Bone marrow (tissue), 2 donors: ENCODE measurements at places on chromosomes 5 and 9.

DNA sequence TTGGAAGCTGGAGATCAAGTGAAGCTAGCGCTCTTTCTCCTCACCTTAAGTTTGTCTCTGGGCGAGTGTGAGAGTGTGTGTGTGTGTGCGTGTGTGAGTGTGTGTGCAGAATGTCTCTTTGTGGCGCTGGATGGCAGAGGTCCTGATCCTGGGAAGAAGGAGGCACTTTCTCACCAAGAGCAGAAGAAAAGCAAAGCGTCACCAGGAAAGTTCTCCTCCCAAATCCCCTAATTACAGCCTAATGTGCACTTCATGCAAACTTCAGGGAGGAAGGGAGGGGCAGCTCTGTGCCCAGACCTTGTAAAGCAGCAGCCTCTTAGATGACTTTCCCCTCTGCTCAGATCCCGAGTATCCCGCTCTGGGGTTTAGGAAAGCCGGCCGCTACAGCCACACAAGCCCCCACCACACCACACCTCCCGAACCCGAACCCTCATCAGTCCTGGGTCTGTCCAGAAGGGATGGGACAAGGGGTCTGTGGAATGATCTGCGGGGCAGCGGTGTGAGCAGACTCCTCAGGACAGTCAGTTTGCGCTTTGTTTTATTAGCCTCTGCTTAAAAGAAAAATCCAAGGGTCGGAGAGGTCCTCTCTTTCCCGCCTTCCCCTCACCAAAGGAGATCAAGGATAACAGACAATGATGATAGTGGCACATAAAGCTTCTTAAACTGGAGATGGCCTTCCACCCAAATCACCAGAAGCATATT lies at the start of gene HAPLN1:
TSS of gene HAPLN1 (minus strand) at position 20 of the 702 bp plus-strand sequence. CDS start 47,332 bp downstream, outside the sequence.
- DNase-seq = no peak

DNA sequence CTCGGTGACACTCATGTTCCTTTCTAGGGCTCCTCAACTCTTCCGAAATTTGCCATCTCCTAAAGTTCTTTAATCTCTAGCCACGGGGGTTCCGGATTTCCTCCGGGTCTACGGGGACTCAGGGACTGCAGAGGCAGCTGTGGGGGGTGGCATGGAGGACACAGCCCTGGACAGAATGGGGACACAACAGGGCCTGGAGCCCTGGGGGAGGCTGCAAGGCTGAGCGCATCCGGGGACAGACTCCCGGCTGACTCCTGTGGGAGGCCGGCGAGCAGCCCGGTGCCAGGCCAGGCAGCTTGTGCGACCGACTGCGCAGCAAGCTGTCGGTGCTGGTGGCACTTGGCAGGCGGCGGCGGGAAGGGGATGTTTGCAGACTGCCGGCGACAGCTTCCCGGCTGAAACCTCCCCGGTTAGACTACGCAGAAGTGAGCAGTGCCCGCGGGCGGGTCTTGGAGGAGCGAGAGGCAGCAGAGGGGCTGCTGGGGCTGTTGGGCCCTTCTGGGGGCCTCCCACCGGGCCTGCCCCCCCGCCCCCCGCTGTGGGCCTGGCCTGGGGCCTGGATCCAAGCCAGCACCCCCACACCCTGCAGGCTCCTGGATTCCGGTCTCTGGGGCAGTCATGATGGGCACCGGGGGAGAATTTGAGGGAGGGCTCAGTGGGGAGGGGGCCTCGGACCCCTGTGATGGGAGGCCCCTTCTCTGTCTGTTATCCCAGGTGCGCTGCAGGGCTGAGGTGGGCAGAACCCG lies 28.7 kb upstream of the UBAC1 start:
- DNase-seq = no peak

DNA sequence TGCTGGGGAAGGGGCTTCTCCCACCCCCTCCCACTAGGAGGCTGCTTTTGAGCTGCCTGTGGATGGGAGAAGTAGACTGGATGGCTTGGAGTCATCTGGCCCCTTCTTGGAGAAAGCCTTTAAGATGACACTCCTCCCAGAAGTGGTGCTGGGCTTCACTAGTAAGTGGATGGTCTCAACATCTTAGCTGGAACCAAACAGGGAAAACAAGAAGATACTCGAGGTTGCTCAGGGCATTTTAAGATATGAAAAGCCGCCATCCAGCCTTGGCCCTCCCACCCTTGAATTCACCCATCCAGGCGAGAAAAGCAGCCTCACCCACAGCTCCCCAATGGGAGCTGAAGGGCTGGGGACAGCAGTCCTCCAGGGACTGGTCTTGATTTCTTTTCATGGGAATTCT lies 7.8 kb upstream of the SMIM32 start:
- DNase-seq = no peak

GRCh38 chr9:105216440-105217178 lies 27.8 kb upstream of the SLC44A1 start:
- no peak for DNase-seq

- DNase-seq = no peak
Observed at GRCh38 chr5:25544652-25545249, 900.0 kb upstream of the CDH10 start.

DNA sequence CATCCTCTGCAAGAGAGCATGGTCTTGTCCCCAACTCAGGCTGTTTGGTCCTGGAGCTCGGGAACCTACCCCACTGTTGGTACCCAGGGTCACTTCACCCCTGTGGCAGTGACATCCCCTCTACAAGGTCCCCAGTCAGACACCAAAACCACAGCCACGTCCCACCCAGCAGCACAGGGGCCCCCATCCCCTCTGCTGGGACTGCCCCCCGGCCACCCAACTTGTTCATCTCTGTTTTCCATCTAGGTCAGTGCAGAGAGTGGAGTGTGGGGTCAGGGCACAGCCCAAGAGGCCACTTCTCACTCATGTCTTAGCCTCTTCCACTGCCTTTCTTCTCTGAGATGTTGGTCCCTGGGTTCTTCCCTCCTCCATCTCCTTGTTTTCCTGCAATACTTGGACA lies 233.9 kb upstream of the NFIL3 start:
- no peak for DNase-seq

DNA sequence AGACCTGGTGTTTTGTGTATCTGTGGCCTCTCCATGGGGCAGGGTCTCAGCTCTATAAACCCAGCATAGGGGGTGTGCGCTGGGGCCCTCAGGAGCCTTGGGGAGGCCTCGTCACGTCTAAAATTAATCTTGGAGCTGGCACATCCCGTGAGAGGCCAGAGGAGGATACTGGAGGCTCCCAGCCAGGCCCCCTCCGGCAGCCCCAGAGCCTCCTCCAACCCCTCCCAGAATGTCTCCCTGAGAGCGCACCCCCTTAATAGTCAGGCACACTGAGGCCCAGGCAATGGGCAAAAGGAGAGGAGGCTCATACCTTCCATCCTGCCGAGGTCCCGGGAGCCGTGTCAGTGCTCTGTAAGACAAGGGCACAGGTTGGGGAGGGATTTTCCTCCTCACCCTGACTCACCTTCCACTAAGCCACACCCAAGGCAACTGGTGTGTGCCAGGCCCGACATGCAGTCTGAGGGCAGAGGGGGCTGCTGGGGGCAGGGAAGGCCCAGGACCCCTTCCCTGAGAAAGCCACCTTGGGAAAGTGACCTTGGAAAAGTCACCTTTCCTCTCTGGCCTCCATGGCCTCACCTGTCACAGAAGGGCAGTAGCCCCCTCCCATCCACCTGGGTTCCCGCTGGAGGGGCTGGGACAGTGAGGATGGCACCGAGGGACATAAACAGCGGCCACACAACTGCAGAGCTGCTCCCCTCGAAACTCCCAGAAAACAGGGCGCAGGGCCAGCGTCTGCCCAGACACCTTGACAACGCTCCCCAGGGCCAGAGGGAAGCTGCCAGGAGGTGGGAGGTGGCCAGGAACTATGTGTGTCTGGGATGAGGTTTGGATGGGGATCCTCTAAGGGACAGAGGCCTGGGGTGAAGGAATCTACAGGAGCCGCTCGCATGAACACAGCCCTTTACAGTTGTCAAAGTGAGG lies 2.9 kb downstream of the AK1 start:
- no peak for DNase-seq

- no peak for DNase-seq
Observed at GRCh38 chr5:146510559-146511125, 5.3 kb downstream of the GPR151 start.

GRCh38 chr5:23026252-23027170 lies 173.4 kb upstream of the CDH12 start:
- DNase-seq = no peak

DNA sequence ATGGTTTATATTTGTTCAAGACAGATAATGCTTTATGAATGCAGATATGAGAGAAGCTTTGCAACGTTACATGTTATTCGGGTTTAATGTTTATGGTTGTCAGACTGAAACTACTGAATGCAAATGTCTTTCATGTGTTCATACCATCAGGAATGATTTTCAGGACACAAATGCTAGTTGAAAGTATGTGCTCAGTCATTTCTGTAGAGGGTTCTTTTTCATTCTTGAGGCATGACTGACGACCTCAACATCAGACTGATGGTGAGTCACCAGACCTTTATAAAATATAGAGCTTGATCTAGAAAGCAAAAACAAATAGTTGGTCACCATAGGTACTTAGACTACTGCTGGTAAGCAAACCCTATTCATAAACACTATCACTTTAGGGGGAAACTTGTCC lies 287.3 kb upstream of the NUDT12 start:
- no peak for DNase-seq

DNA sequence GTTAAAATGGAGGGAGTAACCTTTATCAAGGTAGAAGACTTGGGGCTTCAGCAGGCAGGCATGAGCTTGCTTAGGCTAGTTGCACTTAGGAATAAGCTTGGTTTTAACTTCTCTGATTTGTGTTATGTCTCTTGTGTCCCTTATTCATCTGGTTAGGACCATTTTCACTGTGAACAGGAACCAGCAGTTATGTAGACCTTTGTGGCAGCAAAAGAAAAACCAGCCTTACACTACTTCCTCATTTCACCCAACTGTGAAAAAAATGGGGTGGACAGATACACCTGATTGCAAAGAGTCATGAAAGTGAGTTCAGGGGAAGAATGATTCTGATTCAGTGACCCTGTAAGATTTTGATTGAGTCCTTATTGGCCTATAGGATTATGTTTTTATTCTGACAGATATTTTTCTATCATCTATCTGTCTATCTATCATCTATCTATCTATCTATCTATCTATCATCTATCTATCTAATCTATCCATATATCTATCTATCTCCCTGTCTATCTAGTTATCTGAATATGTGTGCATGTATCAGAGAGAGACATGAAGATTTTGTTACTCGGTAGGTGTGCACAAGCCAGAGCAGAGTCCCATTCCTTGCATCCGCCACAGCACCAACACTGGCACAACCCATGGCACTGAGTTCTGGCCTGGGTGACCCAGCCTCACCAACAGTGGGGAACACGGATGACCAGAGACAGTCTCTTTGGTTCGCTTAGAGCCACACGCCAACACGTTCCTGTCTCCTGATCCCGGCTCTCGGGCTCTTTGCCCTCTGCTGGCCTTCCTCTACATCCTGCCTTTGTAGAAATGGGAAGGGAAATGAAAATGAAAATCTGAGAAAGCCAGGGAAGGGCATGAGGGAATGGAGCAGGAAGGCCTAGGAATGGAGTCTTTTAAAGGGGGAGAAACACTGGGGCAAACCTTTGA lies 1.3 kb upstream of the ZNF366 start:
- peak; percentile 75 for DNase-seq

- DNase-seq = no peak
Observed at GRCh38 chr5:180817893-180818674, 15.5 kb upstream of the MGAT1 start.

DNA sequence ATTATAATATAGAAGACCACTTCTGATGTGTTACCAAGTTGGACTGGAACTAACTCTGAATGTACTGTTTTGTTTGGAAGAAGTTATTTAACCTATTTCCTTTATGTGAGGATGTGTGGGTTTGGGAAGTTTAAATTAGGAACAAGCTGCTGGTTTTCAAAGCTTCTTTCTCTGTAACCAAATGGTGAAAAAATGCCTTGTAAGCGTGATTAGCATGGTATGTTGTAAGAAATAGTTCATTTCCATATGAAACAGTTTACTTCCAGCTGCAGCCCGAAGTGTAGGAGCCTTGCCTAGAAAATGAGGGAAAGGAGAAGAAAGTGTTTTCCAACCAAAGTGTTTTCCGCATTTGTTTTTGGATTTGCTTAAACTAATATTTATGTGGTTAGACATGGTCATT lies 36.0 kb downstream of the TTC1 start:
- DNase-seq = no peak

- no peak for DNase-seq
Observed at GRCh38 chr9:127139071-127139731, 16.8 kb upstream of the ANGPTL2 start.

- DNase-seq = no peak
Observed at GRCh38 chr5:74127381-74128320, 501.7 kb downstream of the ARHGEF28 start.

DNA sequence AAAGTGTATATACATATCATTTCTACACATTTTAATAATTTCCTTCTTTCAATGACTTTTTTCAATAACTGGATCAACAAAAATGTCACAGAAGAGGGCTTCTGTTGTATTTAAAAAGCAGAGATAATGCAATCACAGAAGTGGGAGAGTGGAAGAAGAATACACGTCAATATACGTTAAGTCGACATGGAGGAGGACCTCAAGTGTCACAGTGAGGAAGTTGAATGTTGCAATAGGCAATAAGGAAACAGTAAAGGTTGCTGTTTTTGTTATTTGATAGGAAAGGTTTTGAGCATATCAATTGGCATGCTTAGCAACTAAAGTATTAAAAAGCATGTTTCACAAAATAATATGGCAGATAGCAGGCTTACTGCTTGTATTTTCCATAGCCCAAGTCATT lies 184.0 kb upstream of the NR4A3 start:
- no peak for DNase-seq

DNA sequence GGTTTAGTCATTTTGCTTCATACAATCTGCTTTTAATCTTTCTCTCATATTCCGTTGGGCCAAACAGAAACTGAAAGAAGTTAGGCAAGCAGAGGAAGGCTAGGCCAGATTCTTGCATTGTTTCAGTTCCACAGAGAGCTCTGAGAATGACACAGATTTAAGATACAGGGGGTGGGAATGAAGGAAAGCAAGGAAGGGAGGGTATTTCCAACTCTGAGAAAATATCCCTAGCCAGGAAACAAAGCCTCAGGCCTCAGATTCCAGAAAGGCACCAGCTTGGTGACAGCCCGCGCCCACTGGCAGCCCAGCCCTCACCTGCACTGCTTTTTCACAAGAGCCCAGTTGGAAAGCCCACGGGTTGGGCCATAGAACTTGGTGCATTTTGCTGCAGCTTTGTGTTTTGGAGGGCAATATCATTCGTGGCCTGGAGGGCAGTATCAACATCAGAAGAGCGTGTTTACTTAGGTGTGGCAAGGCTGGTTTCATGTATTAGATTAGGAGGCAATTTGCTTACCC lies 63.5 kb downstream of the ENC1 start:
- DNase-seq = no peak

DNA sequence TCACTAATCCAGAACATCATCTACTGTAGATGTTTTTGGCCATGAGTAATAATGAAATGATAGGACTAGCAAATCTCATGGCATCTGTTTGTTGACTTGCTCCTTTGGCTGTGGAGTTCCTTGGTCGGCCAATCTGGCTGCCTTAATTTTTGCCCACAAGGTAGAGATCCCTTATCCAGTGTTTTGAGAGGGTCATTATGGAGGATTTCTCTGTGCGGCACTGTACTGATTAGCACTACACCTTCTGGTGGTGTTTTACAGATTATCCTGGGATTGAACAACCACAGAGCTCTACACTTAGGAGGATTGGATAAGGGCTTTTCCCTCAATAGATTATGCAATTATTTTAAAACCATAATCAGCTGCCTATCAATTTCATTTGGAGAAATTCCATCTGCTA lies 3.2 kb upstream of the ENHO start:
- no peak for DNase-seq

GRCh38 chr9:2800394-2801179 lies 43.3 kb downstream of the PUM3 start:
- no peak for DNase-seq

GRCh38 chr9:26946753-26947727 lies at the start of gene PLAA:
PLAA (minus strand) TSS chr9:26947242; CDS start chr9:26947045, 197 bp downstream.
- peak; percentile 86 for DNase-seq

- DNase-seq = no peak
Observed at GRCh38 chr9:3931058-3931457, 368.8 kb downstream of the GLIS3 start.
